Activated CD4-positive, alpha-beta memory T cell treated with anti-CD3 and anti-CD28 coated beads, Interleukin-2, amount 10 ng/mL, durations not matched to agents 7 days and 5 days (primary cell): ENCODE measurements at places on chromosomes 16 and 17.

GRCh38 chr17:49854126-49854525, 6.3 kb upstream of the TAC4 start:
- no peak for DNase-seq

- no peak for DNase-seq
Observed at GRCh38 chr17:31856750-31857149, 2.3 kb downstream of the COPRS start.

DNA sequence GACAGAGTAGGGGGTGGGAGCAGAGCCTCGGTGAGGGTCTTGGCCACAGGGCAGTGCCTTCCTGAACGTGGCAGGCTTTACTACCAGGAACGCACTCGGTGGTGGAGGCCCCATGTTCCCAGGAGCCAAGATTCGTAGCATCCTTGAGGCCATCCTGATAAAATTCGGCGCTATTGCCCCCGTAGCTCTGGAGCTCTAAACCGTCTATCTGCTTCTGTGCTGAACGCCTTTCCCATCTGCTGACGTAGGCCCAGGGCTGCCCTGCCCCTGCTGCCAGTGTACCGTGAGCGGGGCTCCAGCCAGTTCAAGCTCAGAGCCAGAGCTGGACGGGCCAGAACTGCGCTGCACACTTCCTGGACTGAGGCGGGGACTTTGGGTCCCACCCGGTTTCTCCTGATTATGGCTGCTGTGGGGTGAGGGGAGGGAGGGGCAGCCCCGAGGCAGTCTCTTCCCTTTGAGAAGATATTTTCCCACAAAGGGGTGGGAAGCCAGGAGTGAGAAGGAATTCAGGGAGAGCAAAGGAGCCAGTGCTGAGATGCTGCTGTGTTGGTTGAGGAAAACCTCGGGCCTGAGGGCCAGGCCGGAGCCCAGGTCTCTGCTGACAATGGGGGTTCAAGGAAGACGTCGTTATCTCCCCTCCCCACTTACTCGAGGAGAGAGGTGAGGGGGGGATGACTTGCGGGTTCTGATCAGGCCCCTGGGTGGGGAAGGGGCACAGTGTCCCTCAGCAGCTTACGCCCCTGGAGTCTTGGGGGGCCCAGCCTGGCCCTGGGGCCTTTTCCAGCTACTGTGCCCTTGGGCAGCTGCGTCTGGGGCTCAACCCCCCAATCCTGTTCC, 29.4 kb downstream of the OR1D5 start:
- peak; percentile 11 for DNase-seq

DNA sequence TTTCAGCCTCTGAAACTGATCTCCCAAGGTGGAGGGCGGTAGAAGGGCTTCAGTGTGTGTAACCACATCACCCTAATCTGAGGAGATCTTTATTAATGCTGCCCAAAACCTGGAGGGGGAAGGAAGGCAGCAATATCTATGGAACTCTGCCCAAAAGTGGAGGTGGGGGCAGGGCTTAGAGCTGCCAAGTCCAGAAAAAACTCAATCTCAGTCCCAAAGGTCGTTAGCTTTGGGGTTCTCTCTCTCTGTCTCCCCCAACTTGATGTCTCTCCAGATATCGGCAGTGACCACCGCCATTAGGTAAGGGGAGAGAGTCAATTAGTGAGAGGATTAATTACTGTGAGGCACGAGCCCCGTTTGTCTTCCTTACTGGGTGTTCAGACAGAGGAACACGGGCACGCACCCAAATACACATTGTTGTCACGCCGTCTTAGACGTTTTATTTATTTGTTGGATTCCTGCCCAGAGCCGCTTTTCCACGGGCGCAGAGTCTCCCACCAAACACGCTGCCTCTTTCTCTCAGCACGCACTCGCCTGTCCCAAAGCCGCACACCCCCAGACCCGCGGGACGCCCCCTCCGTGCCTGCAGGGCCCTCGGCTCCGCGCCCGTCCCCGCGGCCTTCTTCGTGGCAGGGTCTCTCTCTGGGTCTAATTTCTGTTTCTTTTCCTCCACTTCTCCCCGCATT, 5.4 kb upstream of the LHX1 start:
- DNase-seq, result no peak

DNA sequence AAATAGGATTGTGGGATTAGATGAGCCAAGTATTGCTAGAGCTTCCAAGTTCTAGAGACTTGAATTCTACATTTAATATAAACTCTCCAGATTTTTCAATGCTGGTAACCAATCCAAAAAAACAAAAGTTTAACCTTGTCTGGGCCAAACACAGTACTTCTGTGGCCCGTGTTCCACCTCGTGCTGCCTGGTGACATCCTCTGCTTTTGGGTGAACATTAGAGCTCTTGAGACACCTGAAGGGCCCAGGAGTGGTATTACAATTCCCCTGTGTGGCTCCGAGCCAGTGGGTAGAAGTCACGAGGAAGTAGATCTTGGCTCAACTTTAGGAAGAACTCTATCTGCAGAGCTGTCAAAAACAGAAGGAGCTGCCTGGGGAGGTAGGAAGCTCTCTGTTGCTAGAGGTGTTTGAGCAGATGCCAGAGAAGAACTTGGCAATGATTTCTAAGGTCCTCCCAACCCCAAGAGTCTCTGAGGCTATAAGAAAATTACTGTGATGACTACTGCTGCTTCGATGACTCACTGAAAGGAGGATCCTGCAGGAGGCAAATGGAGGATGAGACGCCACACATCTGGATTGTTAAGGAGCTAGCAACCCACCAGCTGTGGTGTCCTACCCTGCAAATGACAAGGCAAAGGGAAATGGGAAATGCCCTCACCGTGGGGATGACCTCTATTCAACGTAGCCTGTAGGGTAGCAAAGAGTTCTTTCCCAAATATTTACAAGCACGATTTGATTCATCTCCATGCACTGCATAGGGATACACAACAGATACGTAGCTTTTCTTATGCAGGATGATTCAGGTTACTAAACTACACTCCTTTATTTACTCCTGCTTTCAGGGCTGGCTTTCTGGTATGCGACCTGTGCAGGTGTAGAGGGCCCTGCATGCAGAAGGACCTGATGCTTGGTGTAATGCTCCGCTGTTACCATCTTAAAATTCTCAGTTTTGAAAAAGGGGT, 45.8 kb upstream of the GAS7 start:
- no peak for DNase-seq

DNA sequence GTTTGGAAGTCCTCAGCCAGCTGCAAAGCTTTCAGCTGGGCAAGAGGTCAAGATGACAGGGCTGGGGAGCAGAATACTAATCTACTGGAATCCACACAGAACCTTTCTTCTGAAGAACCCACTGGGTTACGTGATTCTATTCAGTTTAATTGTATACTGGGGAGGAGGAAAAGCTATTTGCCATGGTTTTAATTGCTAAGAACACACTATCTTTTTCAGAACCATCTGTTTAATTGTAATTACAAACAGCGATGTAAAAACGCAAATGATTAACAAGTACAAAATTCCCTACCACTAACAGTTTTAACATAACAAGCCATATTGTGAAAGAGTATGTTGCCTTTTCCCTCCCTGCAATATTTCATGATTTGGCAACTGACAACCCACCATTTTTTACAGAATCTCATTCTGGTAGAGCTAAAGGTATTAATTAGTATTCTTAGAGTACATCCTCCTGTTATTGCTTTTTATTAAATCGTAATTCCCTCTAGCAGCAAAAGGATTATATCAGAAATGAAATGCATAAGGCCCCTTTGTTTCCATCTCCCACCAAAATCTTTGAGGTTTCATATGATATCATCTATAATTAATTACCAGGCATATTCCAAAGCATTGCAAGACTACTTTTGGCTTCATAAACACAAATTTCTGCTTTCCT, 12.1 kb downstream of the HYDIN start:
- no peak for DNase-seq

DNA sequence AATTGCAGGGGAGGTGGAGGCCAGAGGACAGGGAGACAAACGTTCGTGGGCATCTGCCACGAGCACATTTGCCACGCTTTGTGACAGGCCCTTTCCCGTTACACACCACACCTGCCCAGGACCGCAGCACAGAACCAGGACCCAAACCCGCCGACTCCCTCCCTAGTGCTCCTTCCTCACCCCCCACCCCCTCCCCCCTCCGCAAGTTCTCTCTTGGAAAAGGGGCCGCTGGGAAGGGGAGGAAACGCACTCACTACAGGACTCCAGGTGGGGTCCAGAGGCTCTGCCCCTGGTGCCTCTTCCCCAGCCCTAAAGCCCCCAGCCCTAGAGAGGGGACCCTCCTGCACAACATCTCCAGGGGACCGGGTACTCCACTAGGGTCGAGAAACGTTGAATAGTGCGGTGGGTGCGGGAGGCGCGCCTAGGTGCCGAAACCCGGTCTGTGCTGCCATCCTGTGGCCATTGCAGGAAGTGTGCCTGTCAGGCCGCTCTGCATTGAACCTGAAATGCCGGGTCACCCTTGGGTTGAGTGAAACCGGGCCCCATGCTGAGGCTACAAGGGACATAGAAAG, 21.9 kb upstream of the EIF1 start:
- DNase-seq, result peak; percentile 90

GRCh38 chr16:52076332-52076731, 470.6 kb downstream of the TOX3 start:
- DNase-seq, result no peak

DNA sequence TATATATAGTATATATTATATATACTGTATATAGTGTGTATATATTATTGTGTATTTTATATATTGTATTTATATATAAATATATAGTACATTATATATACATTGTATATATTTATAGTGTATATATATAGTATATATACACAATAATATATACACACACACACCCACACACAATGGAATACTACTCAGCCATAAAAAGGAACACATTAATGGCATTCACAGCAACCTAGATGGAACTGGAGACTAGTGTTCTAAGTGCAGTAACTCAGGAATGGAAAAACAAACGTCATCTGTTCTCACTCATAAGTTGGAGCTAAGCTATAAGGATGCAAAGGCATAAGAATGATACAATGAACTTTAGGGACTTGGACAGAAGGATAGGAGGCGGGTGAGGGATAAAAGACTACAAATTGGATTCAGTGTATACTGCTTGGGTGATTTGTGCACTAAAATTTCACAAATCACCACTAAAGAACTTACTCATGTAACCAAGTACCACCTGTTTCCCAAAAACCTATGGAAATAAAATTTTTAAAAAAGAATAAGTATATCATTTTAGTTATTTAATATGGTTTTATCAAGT, 201.9 kb upstream of the CDH11 start:
- no peak for DNase-seq

GRCh38 chr17:48612456-48612853, 1.6 kb upstream of the HOXB7 start:
- DNase-seq, result no peak

DNA sequence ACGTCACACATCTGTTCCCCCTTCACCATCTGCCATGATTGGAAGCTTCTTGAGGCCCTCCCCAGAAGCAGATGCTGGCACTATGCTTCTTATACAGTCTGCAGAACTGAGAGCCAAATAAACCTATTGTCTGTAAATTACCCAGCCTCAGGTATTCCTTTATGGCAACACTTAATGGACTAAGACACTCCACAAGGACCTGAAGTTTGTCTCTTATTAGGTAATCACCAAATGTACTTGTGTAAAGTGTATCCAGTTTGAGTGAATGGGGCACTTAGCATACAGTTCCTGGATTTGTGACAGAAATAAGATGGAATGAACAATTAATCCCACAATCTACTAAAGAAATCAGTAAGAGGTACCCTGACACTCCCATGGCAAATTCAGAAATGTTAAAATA, 105.3 kb downstream of the SLC39A11 start:
- DNase-seq, result no peak

DNA sequence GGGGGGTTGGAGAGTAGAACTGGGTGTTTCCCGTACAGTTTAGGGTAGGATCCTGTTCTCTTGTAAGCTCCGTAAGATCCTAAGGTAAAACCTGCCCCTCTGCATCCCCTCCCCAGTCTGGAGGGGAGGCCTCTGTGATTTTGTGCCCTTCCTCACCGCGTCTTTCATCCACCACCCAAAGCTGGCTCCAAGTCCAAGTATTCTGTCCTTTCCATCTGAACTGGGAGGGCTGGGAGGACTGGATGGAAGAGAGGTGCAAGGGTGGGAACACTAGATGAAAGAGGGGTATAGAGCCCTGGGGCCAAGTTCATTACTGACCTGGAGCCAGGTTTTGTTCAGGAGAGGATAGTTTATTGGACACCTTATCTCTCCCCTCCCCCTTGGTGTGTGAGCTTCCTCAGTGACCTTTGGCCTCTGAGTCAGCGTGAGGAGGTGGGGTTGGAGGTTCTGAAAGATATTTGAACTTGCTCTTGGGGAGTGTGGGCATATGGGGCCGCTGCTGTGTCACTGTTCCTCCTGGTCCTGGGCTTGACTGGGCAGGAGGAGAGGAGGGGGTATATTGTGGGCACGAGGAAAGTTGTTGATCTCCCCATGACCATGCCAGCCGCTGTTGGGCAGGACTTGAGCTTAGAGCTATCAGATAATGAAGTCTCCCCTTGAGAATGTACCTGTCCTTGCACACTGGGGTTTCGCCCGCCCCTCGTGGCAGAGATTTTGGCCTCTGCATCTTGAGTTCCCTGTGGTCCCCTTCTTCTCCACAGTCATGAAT, 1.6 kb downstream of the LASP1 start:
- peak; percentile 84 for DNase-seq

DNA sequence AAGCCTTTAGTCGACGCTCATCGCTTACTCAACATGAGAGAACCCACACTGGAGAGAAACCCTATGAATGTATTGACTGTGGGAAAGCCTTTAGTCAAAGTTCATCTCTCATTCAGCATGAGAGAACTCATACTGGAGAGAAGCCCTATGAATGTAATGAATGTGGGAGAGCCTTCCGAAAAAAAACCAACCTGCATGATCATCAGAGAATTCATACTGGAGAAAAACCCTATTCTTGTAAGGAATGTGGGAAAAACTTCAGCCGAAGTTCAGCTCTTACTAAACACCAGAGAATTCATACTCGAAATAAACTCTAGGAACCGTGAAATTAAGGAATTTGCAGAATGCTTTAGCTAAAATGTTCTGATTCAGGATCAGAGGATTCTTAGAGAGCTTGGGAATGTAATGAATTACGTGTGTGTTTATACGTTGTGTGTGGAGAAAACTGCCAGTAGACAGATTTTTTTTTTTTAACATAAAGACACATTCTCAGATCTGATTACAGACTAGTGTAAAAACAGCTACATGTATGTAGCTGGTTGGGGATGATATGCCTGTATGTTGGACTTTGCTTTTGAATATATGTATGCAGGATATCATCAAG, 25.4 kb downstream of the ZFP90 start:
- DNase-seq, result no peak

DNA sequence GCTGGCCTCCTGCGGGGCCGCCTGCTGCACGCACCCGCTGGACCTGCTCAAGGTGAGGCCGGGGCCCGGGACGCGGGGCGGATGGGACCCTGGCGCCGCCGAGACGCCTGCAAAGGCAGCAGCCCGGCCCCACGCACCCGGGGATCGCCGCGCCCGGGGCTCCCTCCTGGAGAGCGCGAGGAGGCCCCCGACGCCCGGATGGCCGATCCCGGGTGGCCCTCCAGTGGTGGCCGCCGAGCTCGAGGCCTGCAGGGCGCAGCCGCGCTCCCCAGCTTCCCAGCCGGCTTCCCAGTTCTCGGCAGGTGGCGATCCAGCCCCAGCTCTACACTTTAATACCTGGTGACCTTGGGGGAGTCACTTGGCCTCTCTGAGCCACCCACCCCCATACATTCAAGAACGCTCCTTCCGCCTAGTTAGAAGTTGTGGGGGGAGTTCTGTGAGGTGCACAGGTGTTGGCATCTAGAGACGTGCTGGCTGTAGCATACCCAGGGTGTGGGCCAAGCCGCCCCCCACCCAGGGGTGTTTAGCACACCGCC, 452 bp downstream of the SLC25A10 start:
- DNase-seq, result no peak
